Stimulated activated CD4-positive, alpha-beta T cell treated with anti-CD3 and anti-CD28 coated beads, Interleukin-2, amount 100 ng/mL, for 24 hours (primary cell): ENCODE measurements at places on chromosomes 12 and 14.

DNA sequence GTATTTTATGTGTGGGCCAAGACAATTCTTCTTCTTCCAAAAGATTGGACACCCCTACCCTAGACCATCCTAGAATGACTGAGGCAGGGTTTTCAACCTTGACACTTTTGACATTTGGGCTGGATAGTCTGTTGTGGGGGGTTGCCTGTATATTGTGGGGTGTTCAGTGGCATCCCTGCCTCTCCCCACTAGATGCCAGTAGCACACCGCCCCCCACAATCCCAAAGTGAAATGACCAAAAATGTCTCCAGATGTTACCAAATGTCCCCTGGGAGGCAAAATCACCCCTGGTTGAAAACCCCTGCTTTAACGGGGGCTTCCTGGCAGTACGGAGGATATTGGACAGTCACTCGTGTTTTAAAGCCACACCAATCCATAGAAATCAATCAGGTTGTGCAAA, 219.6 kb downstream of the PHETA1 start:
- no peak for DNase-seq

DNA sequence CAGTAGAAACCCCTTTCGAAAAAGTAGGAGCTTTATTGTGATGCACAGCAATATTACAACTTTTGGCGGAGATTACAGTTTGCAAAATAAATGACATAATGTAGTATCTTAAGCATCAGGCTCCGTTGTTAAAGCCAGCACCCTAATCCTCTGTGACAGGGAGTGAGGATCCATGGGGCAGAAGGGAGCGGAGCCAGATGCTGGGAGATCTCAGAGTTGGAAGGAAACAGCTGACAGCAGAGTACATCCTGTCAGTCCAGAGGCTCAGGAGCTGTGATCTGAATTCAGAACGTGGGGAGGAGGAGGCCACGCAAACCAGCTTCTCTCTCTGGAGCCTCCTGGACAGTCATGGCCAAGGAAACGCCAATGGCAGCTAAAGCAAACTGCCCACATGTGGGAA, 55.7 kb downstream of the TMTC1 start:
- DNase-seq, result no peak

DNA sequence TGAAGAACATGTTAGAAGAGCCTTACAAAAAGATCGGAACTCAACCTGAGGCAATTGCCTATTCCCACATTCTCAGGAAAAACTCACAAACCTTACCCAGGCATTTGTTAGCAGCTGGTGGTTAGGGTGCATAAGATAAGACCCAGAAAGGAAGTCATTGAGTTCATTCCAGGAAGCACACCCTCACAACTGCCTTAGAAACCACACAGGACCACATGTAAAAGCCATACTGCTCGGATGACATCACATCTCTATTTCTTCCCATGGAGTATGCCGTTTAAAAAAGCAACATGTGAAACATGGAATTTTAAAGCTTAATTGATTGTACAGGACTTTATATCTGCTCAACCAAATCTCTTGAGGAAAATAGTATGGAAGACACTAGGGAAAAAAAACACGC, 411.2 kb downstream of the DAD1 start:
- no peak for DNase-seq

DNA sequence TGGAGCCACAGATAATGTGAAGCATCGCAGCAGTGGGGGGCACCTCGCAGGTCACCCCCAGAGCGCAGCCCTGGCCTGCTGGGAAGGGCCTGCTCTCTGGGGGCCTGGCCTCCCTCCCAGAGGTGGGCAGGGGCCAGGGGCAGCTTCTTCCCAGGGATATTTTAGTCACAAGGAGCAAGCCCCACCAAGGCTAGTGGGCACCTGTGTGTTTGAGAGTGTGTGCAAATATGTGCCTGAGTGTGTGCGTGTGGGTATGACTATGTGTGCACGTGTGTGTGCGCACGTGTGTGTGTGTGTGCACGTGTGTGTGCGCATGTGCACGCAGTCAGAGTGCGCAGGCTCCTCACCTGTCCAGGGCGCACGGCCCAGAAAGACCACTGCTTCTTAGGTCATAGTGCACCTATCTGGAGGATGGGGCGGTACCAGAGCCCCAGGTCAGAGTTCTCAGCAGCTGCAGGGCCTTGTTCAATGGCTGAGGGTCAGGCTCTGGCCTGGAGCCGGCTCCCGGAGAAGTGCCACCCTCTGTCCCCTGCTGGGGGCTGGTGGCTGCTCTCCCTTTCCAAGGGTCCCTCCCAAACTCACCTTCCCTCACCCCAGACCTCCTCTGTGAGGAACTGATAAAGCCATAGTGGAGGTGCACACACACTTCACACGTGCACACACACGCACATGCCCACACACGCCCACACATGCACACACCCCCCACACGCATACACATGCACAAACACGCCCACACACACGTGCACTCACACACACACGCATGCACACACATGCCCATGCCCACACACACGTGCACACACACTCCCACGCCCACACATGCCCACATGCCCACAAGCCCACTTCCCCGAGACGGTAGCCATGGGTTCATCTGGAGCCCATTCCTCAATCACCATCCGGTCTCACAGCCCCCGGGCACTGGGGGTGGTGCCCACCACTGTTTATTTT, 128.5 kb downstream of the KIF26A start:
- no peak for DNase-seq

- no peak for DNase-seq
Observed at GRCh38 chr12:112894128-112894527, 12.6 kb upstream of the OAS1 start.
